ENCODE measurements at places on chromosomes 1 and 21.

- peak; percentile 30 for DNase-seq
Observed at GRCh38 chr1:155063550-155064110, at the start of gene EFNA4. EFNA4 (plus strand) TSS chr1:155063740; CDS start chr1:155063824, 84 bp downstream.

DNA sequence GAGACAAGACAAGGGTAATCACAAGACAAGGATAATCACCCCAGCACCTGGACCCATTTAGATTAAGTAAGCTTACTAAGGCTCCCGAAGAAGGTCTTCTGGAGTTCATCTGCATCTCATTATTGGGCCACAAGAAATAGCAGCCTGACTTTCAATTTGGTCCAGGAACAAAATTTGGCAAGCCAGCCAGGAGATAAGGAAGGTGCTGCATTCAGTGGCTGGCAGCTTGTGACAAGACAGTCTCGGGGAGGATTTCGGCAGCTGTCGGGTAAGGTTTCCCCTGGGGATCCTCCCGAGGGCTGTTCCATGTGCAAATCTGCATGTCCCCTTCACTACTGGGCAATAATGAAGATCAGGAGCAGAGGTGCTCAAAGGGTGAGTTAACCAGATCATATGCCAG, 195.2 kb downstream of the FCRL5 start:
- no peak for DNase-seq

DNA sequence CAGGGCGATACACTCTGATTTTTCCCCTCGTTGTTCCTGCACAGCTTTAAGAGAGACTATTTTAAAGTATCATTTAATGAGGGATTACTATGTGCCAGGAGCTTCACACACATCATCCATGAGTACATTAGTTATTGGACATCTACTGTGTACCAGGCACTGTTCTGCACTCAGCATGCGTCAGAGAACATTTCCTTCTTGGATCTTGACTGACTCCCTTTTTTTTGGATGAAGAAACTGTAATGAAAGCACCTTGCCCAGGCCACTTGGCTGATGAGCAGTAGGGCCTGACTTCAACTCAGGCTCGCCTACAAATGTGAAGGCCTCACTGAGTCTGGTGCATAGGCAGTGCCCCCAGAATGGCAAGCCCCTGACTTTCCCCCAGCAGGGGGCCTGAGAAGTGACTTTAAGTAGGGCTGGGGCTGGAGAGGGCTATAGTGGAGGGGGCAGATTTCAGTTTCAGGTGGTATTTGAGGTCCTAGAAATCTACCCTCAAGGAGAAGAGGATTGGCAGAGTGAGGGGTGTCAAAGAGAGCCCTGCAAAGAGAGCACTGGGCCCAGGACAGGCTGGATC, 50.0 kb downstream of the PTPRU start:
- no peak for DNase-seq

GRCh38 chr1:44405031-44405797, at the start of gene RNF220:
RNF220 (plus strand) TSS chr1:44405255.
- peak; percentile 80 for DNase-seq

All from NCI-H146 (cell line).